ENCODE measurements at places on chromosomes 5 and 9. TPM values are rescaled to one million over a fixed set of nuclear protein-coding genes. Genes with fewer than 3 reads are reported as not detected.

GRCh38 chr9:2319421-2319820 is 302.2 kb upstream of the VLDLR start:
- DNase-seq, result no peak

DNA sequence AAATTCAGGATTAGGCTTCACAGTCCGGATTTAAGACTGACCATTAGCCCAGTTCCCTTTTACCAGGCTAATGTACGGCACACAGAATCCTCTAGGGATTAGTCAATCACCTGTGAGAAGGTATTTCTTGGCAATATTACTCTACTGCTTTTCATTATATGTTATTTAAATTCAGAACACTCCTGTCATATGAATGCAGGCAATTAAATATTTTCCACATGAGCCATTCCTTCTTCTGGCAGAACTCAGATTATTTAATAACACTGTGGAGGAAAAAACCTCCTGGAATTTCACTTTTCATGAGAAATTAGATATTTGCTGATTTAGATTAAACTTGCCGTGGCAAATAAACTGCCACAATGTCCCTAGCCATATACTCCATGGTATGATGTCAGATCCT is 1357.5 kb upstream of the C9orf72 start:
- DNase-seq, result no peak

DNA sequence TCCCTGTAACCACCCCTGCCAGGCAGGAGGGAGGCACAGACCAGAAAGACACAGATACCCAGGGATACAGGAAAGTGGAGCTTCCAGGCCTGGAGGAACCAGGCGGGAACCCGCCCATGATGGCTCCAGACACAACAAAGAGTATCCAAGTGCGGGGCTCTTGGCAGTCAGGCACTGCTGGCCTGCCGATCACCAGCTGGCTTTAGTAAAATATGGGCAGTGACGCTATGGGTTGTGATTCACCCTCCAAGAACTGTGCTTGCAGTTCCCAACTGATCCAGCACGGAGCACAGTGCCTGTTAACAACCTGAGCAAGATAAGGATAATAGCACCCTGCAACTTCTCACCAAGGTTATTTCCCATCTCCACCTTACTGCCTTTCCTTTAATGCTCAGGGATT is 463.3 kb downstream of the IRX1 start:
- no peak for DNase-seq

SHISAL2B gene
- not detected for total RNA-seq

DNA sequence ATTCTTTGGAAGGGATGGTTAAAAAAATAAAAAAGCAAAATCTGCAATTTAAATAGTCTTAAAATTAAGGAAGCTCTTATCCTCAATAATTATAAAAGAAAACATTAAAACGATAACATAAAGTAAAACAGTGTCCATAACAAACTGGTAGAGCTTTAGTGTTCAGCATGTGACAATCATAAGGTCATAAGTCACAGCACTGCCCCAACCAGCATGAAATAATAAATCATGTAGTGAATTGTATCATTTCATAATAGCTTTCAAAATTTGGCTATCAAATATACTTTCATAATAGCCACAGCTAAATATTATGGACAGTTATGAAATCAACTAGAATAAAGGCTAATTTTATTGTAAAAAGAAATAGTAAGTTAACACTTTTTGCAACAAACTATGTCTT is 10.0 kb downstream of the NR3C1 start:
- no peak for DNase-seq

SPDL1 gene
- 26.6 TPM for total RNA-seq

ISCA1 gene
- 23.6 TPM for total RNA-seq

SOX30 gene
- 0.14 TPM for total RNA-seq

DNA sequence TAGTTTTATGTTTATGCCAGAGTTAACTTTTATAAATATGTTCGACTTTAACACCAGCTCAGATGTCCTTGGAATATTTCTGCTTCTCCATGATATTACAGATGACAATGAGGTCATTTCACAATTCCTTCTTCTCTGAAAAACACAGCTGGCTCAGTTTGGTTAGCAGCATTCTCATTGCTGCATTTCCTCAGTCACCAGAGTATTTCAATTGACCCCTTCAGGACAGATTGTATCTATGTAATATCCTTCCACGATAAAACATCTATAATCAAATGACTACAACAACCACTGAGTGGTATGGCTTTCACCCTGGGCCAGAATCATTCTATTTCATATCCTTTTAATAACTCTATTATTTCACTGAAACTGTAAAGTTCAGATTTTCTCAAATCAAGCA is 148.7 kb downstream of the OXCT1 start:
- DNase-seq, result no peak

DNA sequence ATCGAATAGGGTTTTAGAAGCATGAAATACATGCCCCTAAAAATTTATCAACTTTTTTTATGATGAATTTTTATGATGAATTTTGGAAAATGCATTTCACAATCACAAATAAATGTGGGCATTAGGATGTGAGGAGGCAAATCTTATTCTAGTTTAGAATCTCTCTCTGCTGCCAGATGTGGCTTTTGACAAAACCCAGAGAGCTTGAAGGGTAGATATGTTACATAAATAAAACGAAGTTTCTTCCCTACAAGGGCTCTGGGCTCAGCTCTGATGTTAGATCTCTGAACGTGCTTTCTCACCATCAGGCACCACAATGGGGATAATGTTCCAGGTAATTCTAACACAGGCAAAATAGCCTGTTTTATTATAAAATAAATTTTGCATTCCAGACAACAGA is 102.3 kb upstream of the ADAMTSL1 start:
- no peak for DNase-seq

HBEGF gene
- total RNA-seq, result 10.5 TPM

- no peak for DNase-seq
Observed at GRCh38 chr9:128296340-128297220, 20.5 kb downstream of the SWI5 start.

- DNase-seq, result no peak
Observed at GRCh38 chr5:139574641-139575312, 13.6 kb downstream of the UBE2D2 start.

GRCh38 chr9:115093520-115093919 is 24.4 kb downstream of the TNC start:
- DNase-seq, result no peak
